ENCODE measurements at places on chromosomes 12 and 14.
A peak's percentile ranks its signal among the peaks of the same experiment; 100 is the strongest.

DNA sequence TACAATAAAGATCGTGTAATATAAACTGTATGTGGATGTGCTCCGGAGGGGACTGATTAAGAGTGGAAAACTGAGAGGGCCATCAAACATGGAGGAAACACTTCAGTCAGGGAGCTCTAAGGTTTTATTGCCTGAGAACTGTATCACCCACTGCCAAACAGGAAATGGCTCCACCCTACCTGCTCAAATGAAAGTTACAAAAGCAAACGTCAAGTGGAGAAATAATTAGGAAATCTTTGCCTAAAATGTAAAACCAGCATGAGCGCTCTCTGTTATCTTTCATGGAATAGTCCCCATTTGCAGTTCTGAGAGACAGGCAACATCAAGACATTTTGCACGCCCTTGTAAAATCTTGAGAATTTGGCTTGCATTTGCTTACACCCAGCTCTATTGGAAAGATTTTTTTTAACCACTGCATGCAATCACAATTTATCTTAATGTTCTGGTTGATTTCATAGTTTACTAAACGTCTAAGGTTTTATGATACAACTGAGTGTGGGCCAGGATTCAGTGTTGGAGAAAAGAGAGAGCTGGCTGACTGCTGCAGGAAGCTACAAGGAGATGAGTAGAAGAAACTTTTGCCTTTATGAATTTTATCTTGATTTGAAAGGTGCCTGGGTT, 344.0 kb upstream of the PRICKLE1 start:
- H3K4me1 ChIP-seq, result no peaks in the 10 kb centered on the region
- no peaks in the 10 kb centered on the region for H3K27me3 ChIP-seq
- H3K36me3 ChIP-seq, result no peaks in the 10 kb centered on the region
- no peak overlapping the region for H3K27ac ChIP-seq

- no peak overlapping the region for H3K4me3 ChIP-seq
- no peak overlapping the region for H3K27ac ChIP-seq
- DNase-seq, result no peak
These were observed 692.7 kb upstream of the MGAT4C start for GRCh38 chr12:86948851-86949250.

DNA sequence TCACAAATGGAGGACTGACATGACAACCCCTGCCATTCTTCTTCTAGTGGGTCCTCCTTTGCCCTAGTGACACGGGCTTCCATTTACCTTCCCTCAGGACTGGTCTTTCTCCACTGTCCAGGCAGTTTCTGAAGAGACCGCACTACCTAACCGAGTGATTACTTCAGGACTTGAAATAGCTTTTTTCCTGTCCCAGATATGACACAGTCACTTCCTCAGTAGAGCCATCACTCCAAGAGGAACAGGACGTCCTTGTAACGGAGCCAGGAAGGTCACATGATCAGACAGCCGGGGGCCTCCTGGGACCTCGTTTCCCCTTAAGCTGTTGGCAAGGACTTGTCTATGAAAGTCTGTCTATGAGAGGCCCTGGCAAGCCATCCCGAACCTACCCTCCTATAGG, 62.3 kb downstream of the FOS start:
- no peaks in the 10 kb centered on the region for H3K36me3 ChIP-seq
- no peaks in the 10 kb centered on the region for H3K4me1 ChIP-seq
- peaks cover 7% of the 10 kb centered on the region for H3K27me3 ChIP-seq
- DNase-seq, result no peak
- H3K27ac ChIP-seq, result no peak overlapping the region

- H3K4me3 ChIP-seq, result no peak overlapping the region
- no peaks in the 10 kb centered on the region for H3K4me1 ChIP-seq
- H3K36me3 ChIP-seq, result peaks cover 7% of the 10 kb centered on the region
- no peak overlapping the region for H3K27ac ChIP-seq
These were observed 1154.6 kb downstream of the GALC start for GRCh38 chr14:86838363-86838762.

- H3K4me3 ChIP-seq, result no peak overlapping the region
- no peak for DNase-seq
- H3K4me1 ChIP-seq, result no peaks in the 10 kb centered on the region
- H3K27me3 ChIP-seq, result peaks cover 11% of the 10 kb centered on the region
- H3K36me3 ChIP-seq, result no peaks in the 10 kb centered on the region
These were observed 1.5 kb upstream of the SDR9C7 start for GRCh38 chr12:56935752-56936151.

GRCh38 chr14:105491366-105491973, 424 bp downstream of the TEDC1 start:
- peak overlapping the region; percentile 96 for H3K4me3 ChIP-seq
- H3K27ac ChIP-seq, result peak overlapping the region; percentile 79
- peaks cover 14% of the 10 kb centered on the region for H3K4me1 ChIP-seq
- H3K36me3 ChIP-seq, result no peaks in the 10 kb centered on the region

GRCh38 chr12:10968765-10969456, 17.8 kb downstream of the TAS2R50 start:
- H3K4me1 ChIP-seq, result no peaks in the 10 kb centered on the region
- no peaks in the 10 kb centered on the region for H3K27me3 ChIP-seq
- no peaks in the 10 kb centered on the region for H3K36me3 ChIP-seq
- no peak for DNase-seq
- H3K4me3 ChIP-seq, result no peak overlapping the region

GRCh38 chr12:131050463-131051154, 96.9 kb downstream of the ADGRD1 start:
- DNase-seq, result no peak
- H3K4me1 ChIP-seq, result no peaks in the 10 kb centered on the region
- H3K36me3 ChIP-seq, result no peaks in the 10 kb centered on the region
- no peaks in the 10 kb centered on the region for H3K27me3 ChIP-seq
- H3K27ac ChIP-seq, result no peak overlapping the region

DNA sequence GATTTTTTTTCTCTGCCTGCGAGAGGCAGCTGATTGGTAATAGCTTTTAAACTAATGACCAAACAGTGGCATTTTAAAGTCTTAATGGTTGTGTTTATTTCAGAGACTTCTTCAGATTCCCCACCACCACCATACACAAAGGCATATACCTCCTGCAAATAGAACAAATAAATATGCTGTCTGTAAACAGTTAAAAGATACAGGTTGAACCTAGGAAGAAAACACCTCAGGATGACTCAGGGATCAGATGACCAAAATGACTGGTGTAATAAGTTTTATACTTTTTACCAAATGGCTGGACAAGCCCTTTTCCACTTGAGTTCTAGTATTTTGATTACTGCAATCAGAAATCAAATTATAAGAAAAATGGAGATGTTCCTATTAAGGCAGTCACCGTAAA, 364.1 kb downstream of the PAWR start:
- DNase-seq, result no peak
- H3K36me3 ChIP-seq, result no peaks in the 10 kb centered on the region
- H3K27ac ChIP-seq, result no peak overlapping the region
- no peak overlapping the region for H3K4me3 ChIP-seq
- no peaks in the 10 kb centered on the region for H3K4me1 ChIP-seq

DNA sequence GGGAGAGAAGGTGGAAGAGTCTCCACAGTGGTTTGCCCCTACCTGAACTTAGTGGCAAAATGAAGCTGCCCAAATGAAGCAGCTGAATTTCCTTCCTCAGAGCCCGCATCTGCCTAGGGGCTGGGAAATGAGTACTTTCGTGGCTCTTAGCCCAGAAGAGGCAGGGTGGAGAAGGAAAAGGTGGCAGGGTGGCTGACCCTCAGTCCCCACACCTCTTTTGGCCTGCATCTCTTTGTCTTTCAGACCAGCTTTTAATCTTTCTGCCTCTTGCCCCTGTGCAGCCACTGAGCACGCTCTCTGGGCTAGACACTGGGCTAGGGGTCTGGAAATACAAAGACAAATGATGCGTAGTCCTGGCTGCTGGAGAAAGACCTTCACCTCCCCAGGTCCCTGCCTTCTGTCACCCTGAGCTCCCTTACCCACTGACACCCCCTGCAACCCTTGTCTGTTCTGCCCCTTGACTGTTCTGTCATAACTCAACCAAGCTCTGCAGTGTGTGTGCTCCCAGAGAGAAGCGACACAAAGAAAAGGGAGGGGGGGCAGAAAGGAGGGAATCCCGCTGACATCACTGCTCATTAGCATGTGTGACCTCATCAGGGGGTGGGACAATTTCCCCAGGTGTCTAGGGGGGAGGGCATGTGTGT, 371 bp upstream of the REM2 start:
- H3K36me3 ChIP-seq, result no peaks in the 10 kb centered on the region
- peaks cover 28% of the 10 kb centered on the region for H3K4me1 ChIP-seq
- no peak overlapping the region for H3K27ac ChIP-seq

- H3K4me1 ChIP-seq, result no peaks in the 10 kb centered on the region
- no peak overlapping the region for H3K4me3 ChIP-seq
- H3K27ac ChIP-seq, result no peak overlapping the region
- DNase-seq, result no peak
- H3K27me3 ChIP-seq, result no peaks in the 10 kb centered on the region
These were observed 122.6 kb downstream of the ADGRD1 start for GRCh38 chr12:131076296-131076695.

DNA sequence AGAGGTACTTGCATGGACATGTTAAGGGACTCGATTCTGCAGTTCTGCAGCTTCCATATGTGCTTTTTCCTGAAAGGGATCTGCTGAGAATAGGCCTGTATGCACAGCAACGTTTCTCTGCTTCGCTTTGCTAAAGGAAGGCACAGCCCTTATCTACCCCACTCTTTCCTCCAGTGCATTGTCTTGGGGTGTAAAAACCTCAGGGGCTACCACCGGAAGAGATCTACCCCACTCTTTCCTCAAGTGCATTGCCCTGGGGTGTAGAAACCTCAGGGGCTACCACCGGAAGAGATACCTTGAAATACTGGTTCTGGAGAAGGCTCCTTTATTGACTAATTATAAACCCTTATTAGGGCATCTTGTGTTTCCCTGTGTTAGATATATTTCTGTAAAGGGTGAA, 52.9 kb downstream of the SEL1L start:
- H3K4me3 ChIP-seq, result peak overlapping the region; percentile 58
- H3K36me3 ChIP-seq, result peaks cover 27% of the 10 kb centered on the region
- peaks cover 10% of the 10 kb centered on the region for H3K4me1 ChIP-seq
- DNase-seq, result no peak

- DNase-seq, result no peak
- peak overlapping the region; percentile 69 for H3K27ac ChIP-seq
- peaks cover 30% of the 10 kb centered on the region for H3K4me1 ChIP-seq
These were observed 1.4 kb downstream of the CALCOCO1 start for GRCh38 chr12:53725824-53726223.

- H3K36me3 ChIP-seq, result peaks cover 44% of the 10 kb centered on the region
- no peak overlapping the region for H3K4me3 ChIP-seq
- no peaks in the 10 kb centered on the region for H3K27me3 ChIP-seq
- peaks cover 19% of the 10 kb centered on the region for H3K4me1 ChIP-seq
- no peak for DNase-seq
- no peak overlapping the region for H3K27ac ChIP-seq
These were observed 6.4 kb downstream of the FKBP4 start for GRCh38 chr12:2801044-2801783.

GRCh38 chr12:7374423-7375144, 69.4 kb downstream of the CD163L1 start:
- no peak for DNase-seq
- no peaks in the 10 kb centered on the region for H3K4me1 ChIP-seq
- no peak overlapping the region for H3K27ac ChIP-seq
- H3K27me3 ChIP-seq, result peaks cover 19% of the 10 kb centered on the region
- H3K4me3 ChIP-seq, result no peak overlapping the region

- DNase-seq, result no peak
- H3K27ac ChIP-seq, result no peak overlapping the region
- no peaks in the 10 kb centered on the region for H3K4me1 ChIP-seq
These were observed 336.1 kb downstream of the RPS29 start for GRCh38 chr14:49250109-49250508.

DNA sequence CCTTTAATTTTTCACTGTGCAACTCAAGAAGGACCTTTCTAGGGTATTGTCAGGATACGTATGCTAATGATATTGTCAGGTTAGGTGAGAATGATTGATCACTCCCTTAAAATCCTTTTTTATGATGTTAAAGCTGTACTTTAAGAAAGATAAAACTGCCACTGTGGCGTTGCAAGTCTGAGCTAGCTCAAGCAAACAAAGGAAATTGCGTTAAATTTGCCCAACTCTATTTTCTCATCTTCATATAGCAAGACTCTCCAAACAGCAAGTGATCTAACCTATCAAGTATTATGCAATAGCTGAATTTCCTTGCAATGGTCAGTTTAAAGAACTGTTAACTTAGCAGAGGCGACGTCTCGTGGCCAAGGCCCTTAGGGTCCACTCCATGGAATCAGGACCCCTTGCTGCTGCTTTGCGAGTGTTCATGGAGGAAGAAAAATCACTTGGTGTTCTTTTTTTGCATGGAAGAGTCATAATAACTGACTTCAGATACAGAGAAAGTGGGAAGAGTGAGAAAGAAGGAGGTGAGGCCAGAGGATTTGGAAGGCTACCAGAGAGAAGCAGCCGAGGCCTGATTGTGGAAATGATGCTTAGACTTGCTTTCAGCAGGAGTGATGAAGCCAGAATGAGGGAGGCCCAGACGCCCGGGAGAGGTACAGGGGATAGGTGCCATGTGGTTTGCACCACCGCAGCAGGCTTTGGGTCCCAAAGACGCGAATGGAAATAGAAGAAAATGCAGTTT, 2.5 kb downstream of the TRAF3 start:
- peak overlapping the region; percentile 94 for H3K27ac ChIP-seq
- H3K4me3 ChIP-seq, result peak overlapping the region; percentile 92
- no peak for DNase-seq
- H3K36me3 ChIP-seq, result peaks cover 16% of the 10 kb centered on the region
- no peaks in the 10 kb centered on the region for H3K27me3 ChIP-seq

DNA sequence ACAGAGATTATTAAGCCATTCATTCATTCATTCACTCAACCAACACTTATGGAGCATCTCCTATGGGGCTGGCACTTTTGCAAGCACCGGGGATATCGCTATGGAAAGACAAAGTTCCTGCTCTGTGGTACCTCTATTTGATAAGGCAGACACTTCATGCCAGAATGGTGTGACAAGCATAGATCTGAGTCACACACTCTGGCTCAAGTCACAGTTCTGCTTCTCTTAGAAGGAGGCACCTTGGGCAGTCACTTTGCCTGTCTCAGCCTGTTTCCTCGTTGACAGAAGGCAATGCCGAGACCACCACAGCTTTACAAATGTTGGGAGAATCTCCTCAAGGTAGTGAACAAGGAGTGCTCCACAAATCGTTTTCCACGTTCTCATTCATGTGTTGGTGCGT, 205.2 kb downstream of the SLC41A2 start:
- H3K4me1 ChIP-seq, result peaks cover 50% of the 10 kb centered on the region
- no peak overlapping the region for H3K4me3 ChIP-seq
- peak overlapping the region; percentile 68 for H3K27ac ChIP-seq
- DNase-seq, result no peak
- H3K36me3 ChIP-seq, result peaks cover 12% of the 10 kb centered on the region

GRCh38 chr14:105195522-105196264, 14.6 kb upstream of the NUDT14 start:
- H3K4me1 ChIP-seq, result peaks cover 6% of the 10 kb centered on the region
- DNase-seq, result no peak
- H3K36me3 ChIP-seq, result no peaks in the 10 kb centered on the region
- H3K27ac ChIP-seq, result no peak overlapping the region
- peaks cover 27% of the 10 kb centered on the region for H3K27me3 ChIP-seq
- H3K4me3 ChIP-seq, result peak overlapping the region; percentile 15

Measured in natural killer cell treated with Interleukin-12 subunit alpha and Interleukin-12 subunit beta and Interleukin-15 and Interleukin-18, amount 100 ng/mL, for 72 hours (primary cell).